ENCODE measurements at places on chromosomes 6 and 20.

GRCh38 chr6:156311291-156311690 is 465.9 kb upstream of the ARID1B start:
- DNase-seq, result no peak

GRCh38 chr20:792248-792647 is 23.9 kb upstream of the SLC52A3 start:
- DNase-seq, result no peak

- DNase-seq, result no peak
These were observed 81.7 kb upstream of the SLC22A23 start for GRCh38 chr6:3538536-3538935.

DNA sequence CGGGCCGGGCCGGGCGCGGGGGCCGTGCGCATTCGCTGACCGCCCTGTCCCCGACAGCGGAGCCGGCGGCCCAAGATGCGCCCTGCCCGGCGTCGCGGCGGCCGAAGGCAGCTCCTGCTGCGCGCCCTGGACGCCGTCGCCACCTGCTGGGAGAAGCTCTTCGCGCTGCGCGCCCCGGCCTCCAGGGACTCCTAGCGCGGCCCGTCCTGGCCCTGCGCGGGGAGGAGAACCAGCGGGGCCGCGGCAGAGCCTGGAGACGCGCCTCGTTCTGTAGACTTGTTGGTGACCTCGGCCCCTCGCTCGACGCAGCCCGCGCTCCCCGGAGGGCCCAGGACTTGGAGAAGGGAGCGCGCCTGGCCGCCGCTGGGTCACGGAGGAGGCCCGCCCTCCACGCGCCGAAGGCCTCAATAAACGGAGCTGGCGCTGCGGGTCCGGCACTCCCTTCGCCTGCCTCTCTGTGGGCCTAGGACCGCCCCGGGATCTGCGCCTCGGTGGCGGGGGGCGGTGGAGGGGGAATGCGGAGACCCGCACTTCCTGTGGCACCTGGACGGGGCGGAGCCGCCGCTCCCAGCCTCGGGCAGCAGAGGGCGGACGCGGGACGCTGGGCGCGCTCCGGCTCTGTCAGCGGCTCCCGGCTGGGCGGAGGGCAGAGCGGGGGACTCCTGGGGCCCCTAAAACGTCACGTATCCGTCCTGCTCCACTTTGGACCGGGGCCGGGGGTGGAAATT is 2.7 kb downstream of the C20orf204 start:
- peak; percentile 78 for DNase-seq

DNA sequence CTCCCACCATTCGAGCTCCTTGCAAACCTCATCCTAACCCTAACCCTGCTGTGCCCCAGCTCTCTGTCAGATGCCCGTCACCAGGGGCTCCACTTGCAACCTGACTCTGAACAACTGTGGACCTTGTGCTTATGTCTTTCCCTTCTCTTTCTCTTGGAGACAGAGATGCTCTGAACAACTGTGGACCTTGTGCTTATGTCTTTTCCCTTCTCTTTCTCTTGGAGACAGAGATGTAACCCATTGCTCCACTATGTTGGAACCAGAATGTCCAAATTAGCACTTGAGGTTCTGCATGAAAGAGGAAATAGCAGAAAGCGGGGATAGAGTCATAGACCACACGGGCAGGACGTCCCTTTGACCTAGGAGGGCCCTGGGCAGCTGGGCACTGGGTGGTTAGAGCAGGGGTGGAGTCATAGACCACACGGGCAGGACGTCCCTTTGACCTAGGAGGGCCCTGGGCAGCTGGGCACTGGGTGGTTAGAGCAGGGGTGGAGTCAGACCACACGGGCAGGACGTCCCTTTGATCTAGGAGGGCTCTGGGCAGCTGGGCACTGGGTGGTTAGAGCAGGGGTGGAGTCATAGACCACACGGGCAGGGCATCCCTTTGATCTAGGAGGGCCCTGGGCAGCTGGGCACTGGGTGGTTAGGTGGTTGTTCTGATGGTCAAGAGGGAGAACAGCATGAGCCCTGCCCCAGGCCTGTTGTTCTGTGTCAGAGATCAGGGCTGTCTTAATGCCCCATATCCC is 22.2 kb downstream of the PCMTD2 start:
- no peak for DNase-seq

DNA sequence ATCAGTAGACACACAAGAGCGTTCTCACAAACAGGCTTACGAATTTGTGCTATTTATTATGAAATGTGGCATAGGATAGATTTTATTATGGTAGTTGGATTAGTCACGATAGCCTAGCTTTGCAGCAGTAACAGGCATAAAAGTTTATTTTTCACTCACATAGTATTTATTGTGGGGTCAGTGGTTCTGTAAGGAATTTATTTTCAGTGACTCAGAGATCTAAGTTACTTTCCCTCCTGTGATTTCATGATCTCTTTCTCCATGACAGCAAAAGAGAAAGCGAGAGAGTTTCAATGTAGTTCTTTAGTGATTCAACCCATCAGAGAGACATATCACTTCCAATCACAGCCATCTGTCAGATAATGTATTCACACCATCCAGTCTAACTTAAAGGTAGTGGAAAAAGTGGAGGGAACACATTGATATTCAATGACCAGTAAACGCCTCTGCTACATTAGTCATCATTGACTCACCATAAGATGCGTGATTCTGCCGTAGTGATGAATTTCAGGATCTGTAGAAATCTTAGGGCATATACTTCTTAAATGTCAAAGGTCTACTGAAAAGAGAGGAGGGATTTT is 605.5 kb downstream of the HDGFL1 start:
- no peak for DNase-seq

GRCh38 chr6:52909131-52909530 is 367 bp downstream of the GSTA3 start:
- DNase-seq, result no peak

GRCh38 chr6:34888874-34889555 is at the start of gene ANKS1A:
TSS of gene ANKS1A (plus strand) at chr6:34889255. CDS start at chr6:34889403, 148 bp downstream.
- DNase-seq, result peak; percentile 90

GRCh38 chr6:157089851-157090250 is 233.5 kb downstream of the TMEM242 start:
- no peak for DNase-seq

DNA sequence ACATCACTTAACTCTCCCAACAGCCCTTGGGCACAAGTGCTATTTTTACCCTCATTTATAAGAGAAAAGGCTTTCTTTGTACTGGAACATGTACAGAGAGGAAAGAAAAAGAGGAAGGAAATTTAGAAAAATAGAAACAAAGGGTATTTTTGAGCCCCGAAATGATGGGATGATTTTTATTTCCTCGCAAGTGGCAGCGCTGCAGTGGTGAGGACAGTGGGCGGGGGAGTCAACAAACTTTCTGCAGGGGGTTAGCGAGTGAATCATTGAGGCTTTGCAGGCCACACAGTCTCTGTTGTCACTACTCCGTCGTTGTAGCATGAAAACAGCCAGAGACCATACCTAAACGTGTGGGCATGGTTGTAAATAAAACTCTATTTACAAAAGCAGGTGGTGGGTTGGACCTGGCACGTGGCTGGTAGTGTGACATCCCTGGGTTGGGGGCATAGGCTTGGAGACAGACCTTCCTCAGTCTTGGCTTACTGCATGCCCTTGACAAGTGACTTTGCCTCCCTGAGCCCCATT is 25.5 kb upstream of the OCSTAMP start:
- DNase-seq, result no peak

DNA sequence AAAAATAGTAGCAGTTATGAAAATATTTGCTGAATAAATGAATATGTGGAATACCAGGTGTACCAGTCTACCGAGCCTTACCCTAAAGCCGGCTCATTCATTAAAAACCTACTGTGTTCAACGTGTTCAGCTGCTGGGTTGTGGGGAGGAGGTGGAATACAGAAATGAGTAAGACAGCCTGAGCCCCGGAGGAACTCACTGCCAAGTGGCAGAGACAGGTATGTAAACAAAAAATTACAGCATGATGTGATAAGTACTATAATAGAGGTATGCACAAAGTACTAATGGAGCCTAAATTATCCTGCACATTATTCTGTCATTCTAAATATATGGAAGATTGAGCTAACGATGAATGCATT is 6.8 kb upstream of the ADTRP start:
- DNase-seq, result peak; percentile 39

- DNase-seq, result no peak
These were observed 153.8 kb downstream of the RIMS1 start for GRCh38 chr6:72040111-72040510.

DNA sequence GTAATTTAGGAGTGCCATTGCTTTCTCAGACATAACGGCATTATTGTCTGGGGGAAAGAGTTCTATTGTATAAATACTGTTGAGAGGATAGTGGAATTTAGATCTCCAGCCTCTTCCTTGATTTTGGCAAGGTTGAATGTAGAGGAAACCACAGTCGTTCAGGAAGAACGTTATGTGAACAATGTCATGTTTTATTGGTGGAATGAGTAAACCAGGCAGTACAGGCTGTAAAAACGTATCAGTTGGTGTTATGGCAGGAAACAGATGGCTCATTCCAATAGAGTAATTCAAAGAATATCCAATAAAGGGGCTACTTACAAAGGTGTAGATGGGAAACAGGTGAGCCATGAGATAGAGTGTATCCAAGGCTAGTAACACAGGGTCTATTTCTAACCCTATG is 123.6 kb upstream of the SLC35B3 start:
- DNase-seq, result no peak

DNA sequence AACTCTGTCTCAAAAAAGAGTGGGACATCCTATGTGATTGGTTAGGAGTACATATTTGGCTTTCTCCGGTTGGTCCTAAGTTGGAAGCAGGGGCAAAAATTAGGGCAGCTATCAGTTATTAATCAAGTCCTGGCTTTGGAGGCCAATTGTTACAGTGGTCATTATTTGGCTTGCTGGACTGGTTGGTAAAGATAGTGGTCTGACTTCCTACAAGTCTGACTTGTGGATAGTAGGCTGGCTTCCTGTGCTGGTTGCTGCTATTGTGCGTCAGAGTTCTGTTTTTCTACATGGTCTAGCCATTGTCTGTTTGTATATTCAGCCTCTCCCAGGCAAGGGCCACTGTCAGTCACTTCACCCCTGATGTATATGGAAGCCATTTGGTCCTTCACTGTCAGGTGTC is 7.0 kb downstream of the ACOT8 start:
- no peak for DNase-seq

DNA sequence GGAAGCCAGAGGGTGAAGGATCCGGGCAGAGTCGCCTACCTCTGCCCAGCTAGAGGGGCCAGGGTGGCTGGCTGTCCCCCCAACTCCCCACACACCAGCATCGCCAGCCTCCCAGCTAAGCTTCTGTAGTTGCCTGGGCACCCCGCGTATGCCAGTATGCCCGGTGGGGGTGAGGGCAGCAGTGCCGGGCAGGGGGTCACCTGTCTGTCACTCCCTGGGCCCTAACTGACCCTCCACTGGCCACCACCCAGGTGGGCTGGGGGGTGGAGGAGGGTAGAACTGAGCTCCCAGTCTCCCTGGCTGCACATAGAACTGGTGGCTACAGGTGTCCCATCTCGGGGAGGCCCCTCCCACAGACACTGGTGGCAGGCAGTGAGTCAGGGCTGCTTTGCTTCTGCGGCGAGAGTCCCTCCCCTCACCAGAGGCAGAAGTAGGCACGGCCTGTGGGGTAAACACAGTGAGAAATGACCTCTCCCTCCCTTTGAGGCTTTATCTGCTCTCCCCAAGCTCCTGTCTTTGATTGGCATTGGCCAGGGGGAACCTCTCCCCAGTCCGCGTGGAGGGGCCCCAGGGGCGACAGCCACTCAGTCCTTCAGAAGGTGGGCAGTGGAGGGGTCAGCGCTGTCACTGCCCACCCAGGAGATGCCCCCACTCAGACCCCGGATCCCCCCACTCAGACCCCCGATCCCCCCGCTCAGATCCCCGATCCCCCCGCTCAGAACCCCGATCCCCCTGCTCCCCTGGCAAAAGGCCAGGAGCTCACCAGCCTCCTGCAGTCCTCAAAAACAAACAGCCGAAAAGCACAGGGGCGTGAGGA is 2.5 kb downstream of the NTSR1 start:
- DNase-seq, result peak; percentile 33

DNA sequence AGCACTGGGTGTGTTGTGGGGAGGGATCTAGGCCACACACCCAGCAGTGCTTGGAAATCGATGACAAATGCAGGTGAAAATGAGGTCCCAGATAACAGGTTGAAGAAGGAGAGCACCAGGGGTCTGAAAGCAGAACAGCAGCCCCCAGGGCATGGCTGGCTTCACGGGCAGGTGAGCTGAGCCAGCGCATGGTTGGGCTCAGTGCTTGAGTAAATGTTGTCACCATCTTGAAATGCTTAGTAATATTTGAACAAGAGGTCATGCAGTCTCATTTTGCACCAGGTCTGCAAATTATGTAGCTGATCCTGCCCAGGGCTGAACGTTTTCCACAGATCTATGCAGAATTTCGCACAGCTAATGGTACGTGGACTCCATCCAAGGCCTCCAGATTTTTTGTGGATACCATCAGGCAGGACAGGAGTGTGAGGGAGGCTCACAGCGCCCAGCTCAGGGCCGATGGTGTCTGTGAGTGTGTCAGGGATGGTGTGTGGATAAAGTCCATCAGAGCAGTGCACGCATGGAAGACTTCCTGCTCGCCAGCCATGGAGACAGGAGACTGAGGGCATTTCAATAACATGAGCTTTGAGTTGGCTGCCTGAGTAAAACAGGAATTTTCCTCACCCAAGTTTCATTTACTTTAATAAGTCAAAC is 53.1 kb upstream of the SNX9 start:
- no peak for DNase-seq

- no peak for DNase-seq
These were observed 294.3 kb upstream of the BMP2 start for GRCh38 chr20:6473197-6473596.

GRCh38 chr20:9742821-9743220 is 96.1 kb downstream of the PAK5 start:
- DNase-seq, result no peak

- no peak for DNase-seq
These were observed 62.4 kb downstream of the NCOA7 start for GRCh38 chr6:125853168-125853567.

GRCh38 chr6:40810171-40810570 is 223.0 kb upstream of the LRFN2 start:
- DNase-seq, result no peak

DNA sequence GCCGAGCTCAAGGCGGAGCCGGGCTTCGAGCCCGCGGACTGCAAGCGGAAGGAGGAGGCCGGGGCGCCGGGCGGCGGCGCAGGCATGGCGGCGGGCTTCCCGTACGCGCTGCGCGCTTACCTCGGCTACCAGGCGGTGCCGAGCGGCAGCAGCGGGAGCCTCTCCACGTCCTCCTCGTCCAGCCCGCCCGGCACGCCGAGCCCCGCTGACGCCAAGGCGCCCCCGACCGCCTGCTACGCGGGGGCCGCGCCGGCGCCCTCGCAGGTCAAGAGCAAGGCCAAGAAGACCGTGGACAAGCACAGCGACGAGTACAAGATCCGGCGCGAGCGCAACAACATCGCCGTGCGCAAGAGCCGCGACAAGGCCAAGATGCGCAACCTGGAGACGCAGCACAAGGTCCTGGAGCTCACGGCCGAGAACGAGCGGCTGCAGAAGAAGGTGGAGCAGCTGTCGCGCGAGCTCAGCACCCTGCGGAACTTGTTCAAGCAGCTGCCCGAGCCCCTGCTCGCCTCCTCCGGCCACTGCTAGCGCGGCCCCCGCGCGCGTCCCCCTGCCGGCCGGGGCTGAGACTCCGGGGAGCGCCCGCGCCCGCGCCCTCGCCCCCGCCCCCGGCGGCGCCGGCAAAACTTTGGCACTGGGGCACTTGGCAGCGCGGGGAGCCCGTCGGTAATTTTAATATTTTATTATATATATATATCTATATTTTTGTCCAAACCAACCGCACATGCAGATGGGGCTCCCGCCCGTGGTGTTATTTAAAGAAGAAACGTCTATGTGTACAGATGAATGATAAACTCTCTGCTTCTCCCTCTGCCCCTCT is 1.1 kb downstream of the CEBPB start:
- DNase-seq, result peak; percentile 64

- DNase-seq, result no peak
These were observed 10.2 kb downstream of the FKBP1A start for GRCh38 chr20:1382670-1383069.
